ENCODE measurements at places on chromosomes 16 and 17.

GRCh38 chr17:7218166-7218565 is 1.5 kb downstream of the DLG4 start:
- no peak for DNase-seq

DNA sequence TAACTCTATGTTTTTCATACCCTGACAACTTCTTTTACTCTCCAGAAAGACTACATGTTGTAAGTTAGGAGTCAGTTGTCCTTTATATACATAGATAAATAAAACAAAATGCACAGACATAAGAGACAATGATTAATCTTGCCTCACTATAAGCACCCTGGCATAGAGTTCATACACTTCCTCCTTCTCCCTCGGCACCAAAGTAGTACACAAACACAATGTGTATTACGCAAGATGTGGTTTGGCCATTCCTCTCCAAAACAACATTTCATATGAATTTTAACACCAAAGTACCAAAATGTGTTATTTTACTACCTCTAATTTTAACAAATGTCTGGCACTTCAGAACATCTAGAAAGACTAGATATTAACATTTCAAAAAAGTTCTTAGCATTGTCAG is 17.2 kb upstream of the SLFN11 start:
- DNase-seq = peak; percentile 11

- no peak for DNase-seq
Measured at GRCh38 chr16:4859190-4859899, 12.1 kb downstream of the UBN1 start.

GRCh38 chr17:7650509-7651096 is at the start of gene ATP1B2:
Gene ATP1B2, plus strand, starts transcription at chr17:7650926. Its CDS starts 593 bp downstream, at chr17:7651519.
- no peak for DNase-seq

DNA sequence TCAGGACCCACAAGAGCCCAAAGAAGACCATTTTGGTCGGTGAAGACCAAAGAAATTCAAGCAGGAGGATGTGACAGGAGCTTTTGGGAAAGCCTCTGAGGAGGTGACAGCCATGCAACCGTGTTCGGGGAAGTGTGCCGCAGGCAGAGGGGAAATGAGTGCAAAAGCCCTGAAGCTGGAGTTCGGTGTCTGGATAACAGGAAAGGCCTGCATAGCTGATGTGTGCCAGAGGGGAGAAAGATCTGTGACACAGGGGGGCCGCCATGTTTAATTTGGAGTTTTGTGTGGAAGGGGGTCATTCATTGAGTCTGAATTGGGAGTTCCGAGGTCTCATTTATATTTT is 870 bp upstream of the ZC3H7A start:
- DNase-seq = no peak

DNA sequence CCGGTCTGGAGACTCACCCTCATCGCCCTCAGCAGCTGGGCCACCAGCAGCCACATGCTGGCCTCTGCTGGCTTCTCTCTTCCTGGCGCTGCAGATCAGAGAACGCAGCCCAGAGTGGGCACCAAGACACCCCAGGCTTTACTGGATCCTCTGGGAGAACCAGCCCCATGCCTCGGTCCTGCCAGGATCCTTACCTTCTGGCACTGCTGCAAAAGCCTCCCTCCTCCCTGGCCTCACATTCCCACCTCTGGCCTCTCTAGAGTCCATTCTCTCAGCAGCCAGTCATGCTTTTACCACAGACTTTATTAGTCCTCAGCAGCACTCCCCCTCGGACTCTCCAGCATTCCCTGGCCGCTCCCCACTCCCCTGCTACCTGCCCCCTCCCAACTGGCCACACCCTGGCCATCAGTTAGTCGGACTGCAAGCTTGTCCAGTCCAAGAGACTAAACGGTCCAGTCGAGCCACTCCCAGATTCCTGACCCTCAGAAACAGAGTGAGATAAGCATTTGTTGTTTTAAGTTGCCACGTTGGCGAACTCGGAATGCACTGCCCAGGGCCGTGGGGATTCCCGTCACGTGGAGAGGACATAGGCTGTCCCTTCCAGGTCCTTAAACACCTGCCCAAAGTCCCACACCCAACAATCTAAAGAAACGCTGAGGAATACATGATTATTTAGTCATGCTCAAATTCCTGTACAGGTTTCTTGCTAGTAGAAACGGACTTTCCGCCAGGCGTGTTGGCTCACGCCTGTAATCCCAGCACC is 5.9 kb upstream of the SPG7 start:
- DNase-seq = no peak

DNA sequence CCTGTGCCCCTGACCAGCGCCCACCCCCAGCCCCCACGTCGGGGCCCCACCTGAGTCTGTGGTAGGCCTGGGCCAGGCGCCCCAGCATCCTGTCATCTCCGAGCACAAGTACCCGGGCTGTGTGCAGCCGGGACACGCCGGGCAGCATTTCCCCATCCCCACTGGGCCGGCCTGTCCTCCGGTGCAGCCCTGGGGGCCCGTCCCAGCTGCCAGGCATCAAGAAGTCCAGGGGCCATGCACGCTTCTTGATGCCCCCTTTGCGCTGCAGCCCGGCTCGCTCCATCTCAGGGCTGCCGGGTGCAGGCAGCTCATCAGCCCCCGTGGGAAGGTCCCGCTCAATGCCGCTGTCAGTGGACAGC is 29.3 kb upstream of the MFSD6L start:
- DNase-seq = no peak

- DNase-seq = peak; percentile 50
Measured at GRCh38 chr16:89860747-89861304, 12.6 kb upstream of the TCF25 start.

- DNase-seq = no peak
Measured at GRCh38 chr16:31130899-31131298, 4.6 kb downstream of the PRSS8 start.

- DNase-seq = no peak
Measured at GRCh38 chr17:11997972-11998233, 628 bp upstream of the ZNF18 start.

DNA sequence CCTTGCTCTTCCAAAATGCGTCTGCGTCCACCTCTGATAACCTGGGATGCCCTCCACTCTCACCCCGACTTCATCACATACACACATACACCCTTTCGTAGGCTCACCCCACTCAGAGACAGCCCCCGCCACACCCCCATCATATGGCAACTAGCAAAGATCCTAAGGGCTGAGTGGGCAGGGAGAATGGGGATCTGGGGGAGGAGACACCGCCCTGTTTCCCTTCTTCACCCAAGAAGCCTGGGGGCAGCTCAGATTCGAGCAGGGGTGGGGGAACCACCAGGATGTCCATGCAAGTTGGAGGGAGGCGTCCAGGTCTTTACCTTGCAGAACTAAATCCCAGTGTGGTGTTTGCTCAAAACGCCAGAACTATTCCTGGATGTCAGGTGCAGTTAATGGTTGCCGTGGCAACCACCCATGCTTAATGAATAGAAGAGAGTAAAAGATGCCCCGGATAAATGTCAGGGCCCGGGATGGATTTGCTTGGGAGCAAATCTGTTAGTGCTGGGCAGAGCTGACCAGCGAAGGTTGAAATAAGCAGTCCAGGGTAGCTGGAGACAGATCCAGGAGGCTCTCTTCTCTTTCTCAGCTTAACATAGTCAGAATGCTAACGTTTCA is 72.8 kb downstream of the CACNG3 start:
- no peak for DNase-seq

GRCh38 chr16:67563708-67564468 is 1.6 kb downstream of the CTCF start:
- DNase-seq = peak; percentile 78

- no peak for DNase-seq
Measured at GRCh38 chr17:80169784-80170500, at the start of gene CARD14. Gene CARD14, plus strand, starts transcription at chr17:80170030. Its CDS starts 11,409 bp downstream, at chr17:80181439.

- DNase-seq = no peak
Measured at GRCh38 chr17:49339354-49339753, 22.7 kb downstream of the ZNF652 start.

DNA sequence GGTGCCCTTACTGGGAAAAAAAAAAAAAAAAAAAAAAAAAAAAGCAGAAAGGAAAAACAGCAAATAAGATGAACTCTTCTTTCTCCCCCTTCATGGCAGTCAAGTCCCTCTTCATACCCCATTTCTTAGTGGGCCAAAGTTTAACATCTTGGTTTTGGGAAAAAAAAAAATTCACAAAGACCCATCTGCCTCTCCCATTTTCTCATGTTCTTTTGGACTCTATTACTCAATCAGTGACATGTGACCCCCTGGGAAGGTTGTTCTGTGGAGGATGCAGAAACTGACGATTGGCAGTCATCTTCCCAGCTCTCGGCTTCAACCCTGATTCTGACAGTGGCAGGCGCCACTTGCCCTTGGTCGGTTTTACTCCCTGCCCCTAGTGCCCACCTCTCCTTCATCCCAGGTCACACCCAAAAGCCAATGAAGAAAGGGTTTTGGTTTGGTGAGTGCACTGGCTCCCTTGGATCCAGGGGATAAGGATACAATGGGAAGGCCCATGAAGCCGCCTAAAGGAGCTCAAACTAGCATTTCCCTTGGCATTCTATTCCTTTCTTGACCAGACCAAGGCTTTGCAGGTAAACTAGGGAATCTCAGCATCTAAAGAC is 60.7 kb upstream of the TBX2 start:
- DNase-seq = no peak

DNA sequence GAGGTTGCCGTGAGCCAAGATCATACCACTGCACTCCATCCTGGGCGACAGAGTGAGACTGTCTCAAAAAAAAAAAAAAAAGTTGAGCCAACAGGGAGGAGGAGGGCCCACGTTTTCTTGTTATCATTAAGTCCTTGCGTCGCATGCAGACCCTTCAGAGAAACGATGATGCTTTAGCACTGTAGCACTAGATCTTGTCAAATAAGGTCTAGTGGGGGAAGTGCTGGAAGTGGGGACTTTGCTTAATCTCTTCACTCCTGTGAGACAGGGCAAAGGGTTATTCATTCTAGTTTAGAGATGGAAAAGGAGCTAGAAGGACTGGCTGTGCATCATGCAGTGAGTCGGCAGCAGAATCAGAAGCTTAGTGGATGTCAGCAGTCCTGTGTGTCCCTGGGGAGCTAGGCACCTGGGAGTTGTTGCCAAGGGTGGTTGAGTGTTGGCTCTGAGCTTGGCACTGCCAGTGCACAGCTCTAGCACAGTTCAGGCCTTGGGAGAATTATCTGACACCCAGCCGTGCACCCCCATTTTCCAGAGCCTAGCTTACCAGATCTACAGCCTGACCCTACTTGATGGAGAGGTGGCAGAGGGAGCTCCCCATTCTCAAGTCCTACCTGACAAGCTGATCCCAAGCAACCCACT is 33.4 kb upstream of the TBX2 start:
- no peak for DNase-seq

- no peak for DNase-seq
Measured at GRCh38 chr17:14330492-14330962, 29.6 kb downstream of the HS3ST3B1 start.

GRCh38 chr16:86821895-86822294 is 243.5 kb downstream of the FOXL1 start:
- no peak for DNase-seq

GRCh38 chr17:31392856-31393748 is 1.6 kb downstream of the RAB11FIP4 start:
- no peak for DNase-seq

DNA sequence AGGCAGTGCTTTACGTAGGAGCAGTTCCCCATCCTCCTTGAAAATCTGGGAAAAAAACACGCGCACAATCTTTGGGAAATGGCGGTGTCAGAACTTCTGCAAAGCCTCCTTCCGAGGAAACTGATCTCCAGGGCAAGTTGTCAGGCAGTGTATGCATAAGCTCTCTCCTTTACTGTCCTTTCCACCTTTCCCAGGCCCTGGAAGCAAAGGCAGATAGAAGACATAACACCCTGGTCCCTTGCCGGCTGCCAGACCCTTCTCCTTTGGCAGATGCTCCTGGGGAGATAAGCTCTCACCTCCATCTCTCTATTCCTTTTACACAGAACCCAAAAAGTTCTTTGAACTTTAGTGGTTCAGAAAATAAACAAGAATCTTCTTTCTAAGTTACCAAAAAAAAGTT is 12.4 kb downstream of the TOB1 start:
- DNase-seq = no peak

DNA sequence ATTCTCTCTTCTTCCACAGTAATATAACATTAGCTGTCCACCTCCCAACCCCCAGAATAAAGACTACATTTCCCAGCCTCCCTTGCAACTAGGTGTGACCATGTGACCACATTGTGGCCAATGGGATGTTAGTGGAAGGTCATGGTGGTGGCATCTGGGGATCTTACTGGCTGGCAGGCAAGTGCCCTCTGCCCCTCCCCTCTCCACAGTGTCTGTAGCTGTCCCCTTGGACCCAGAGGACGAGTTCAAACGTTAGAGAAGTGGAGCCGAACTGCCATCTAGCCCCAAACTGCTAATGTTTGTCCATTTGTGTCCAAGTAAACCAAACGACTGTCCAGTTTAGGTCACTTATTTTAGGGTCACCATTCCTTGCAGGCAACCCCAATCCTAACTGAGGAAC is 26.6 kb upstream of the KCNG4 start:
- DNase-seq = peak; percentile 15

DNA sequence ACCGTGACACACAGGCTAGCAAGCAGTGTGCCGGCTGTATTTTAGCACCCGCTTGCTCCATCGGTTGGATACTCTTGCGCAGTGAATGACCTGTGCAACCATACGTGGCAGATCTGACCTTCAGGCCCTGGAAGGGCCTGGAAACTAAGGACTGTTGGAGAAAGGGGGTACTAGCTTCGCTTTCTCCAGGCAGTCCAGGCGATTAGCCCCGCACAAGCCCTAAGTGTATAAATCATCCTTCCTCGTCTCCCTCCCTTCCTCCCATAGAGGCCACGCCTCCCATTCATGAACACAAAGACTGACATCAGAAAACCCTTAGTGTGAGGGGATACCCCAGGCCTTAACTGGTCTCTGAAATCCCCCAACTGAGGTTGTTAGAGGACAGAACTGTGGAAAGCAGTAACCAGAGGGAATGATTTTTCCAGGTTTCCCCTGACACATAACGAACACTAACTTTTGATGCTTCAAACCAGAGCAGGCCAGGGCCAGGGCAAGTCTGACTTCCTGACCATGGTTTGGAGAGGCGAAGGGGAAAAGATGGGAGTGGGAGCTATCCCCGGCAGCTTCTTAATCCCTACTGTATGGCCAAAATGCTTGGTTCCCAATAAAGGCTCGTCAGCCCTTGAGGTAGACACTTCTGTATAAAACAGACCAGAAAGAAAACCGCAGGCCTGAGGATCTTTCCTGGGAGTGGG is 1.4 kb upstream of the DYNLL2 start:
- DNase-seq = no peak

DNA sequence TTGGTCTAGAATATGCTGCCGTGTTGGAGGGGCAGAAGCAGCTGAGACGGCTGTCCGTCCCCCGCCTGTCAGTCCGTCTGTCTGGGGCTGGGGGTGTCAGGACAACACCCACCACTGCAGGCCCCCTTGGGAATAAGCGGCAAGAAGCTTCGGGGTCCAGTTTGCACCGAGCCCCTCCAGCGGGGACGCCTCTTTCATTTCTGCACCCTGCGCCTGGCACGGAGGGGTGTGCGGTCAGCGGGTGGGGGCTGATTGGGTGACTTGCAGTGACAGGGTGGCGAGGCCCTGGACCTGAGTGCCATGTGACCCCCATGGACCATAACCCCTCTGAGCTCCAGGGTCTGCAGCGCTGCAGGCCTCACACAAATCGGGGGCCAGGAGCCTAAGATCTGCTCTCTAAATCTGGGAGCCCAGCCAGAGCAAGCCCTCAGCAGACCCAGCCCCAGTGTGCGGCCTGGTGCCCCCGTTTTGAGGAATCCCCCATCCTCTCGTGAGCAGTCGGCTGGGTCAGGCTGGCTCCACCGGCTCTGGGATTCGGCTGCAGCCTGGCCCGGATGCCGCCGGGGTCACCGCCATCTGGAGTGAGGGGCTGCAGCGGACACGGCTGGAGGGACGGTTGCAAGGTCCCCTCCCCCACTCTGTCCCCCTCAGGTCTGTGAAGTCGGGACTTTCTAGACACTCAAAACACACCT is 8.3 kb downstream of the CBFA2T3 start:
- DNase-seq = no peak

All from Kasumi-1 (cell line).